GM12864 (cell line): ENCODE measurements at places on chromosomes 7 and 10.

DNA sequence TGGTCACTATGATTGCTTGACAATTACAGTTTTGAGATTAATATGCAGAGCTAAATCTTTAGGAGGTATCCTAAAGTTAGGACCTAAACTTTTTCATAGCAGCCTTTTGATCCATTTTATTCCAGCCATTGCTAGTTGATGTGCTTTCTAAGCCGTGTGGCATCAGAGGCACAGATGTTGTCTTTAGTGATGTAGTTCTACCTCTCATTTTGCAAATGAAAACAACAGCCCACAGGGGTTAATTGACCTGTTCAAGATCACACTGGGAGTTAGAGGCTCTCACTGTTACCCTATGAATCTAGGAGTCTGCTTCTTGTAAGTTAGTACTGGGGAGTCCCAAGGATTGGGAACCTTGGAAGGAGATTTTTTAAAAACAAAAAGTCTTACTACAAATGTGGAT, 10.6 kb downstream of the AUTS2 start:
- no peak for DNase-seq

GRCh38 chr7:128450409-128450808, 5.3 kb upstream of the HILPDA start:
- DNase-seq = no peak

GRCh38 chr10:35089611-35090161, 455 bp downstream of the CUL2 start:
- DNase-seq = no peak

DNA sequence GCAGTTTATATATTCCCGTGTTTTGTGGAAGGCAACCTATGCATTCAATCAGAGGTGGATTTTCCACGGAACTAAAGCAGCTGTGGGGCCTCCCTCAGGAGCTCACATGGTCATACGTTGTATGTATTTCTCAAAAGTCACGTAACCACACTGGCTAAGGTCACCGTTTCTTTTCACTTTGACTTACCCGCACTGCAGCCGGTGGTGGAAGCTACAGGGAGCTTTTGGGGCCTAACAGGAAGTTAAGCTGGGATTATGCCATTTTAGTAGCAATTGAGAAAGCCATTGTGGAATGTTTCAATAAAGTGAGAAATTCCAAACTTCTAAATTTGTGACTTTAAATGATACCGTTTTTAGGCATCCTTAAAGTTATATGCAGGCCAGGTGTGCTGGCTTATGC, 111.2 kb upstream of the KLF6 start:
- DNase-seq = no peak

- no peak for DNase-seq
Observed at GRCh38 chr7:143388491-143389101, 7.5 kb downstream of the ZYX start.

DNA sequence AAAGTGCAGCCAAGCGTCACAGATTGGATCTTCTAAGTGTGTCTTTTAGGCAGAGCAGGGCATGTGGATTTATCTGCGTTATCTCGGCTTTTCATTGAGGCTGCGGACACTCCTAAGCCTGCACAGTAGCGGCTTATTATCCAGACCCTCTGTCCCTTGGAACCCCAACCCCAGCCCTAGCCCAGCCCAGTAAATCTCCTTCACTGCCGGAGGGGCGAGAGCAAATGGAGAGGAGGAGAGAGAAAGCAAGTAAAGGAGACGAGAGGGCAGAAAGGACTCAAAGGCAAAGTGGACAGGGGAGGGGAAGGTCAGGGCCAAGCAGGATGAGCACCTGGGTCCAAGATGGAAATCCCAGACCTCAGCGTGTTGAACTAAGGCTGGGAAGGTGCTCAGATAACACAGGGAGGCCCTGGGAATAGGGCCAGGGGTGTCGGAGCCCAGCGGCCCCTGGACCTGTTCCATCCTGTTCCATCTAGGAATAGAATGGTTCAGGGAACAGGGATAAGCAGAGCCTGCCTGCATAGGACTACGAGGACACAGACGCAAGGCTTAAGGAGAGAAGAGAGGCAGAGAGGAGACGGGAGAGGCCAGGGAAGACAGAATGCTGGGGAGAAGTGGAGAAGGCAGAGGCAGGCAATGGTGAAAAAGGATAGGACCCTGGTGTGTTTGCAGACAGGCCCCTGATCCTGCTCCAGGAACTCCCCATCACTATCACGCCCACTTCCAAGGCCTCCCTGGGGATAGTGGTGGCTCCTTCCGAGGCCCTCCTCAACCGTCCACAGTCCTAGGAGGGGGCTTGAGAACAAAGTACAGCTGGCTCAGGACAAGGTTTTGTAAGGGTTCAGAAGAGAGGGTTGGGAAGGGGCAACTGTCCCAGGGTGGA, 99.6 kb downstream of the CHST15 start:
- DNase-seq = no peak
